ENCODE measurements at places on chromosomes 3 and 15. TPM values are rescaled to one million over a fixed set of nuclear protein-coding genes. Genes with fewer than 3 reads are reported as not detected.

WDR49 gene
- not detected for total RNA-seq

DNA sequence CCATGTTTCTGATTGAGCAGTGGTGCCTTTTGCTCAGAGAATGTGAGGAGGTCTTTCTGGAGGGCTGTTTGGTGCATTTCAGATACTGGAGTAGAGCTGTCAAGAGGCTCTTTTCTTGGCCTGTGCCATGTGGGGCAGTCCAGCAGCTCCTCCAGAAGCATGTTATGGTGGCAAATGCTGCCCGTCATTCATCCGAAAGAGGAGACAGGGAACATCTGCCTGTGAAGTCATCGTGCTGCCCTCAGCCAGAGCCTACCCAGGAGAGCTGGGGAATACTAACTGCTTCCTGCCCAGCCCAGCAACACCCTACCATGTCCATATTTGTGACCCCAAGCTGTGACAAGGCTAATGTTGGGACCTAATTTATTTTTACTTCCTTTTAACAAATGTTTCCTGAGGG, 82.2 kb upstream of the SLC6A6 start:
- no peak for DNase-seq
- H3K27me3 ChIP-seq = no peaks in the 10 kb centered on the region
- no peaks in the 10 kb centered on the region for H3K4me1 ChIP-seq

GRCh38 chr3:81908561-81908960, 147.1 kb upstream of the GBE1 start:
- no peaks in the 10 kb centered on the region for H3K36me3 ChIP-seq
- no peak for DNase-seq
- H3K4me1 ChIP-seq = no peaks in the 10 kb centered on the region
- no peak overlapping the region for H3K4me3 ChIP-seq
- no peak overlapping the region for H3K27ac ChIP-seq

- H3K36me3 ChIP-seq = no peaks in the 10 kb centered on the region
- H3K4me1 ChIP-seq = no peaks in the 10 kb centered on the region
- no peaks in the 10 kb centered on the region for H3K27me3 ChIP-seq
- H3K4me3 ChIP-seq = no peak overlapping the region
Measured at GRCh38 chr3:147305533-147306250, 100.7 kb downstream of the ZIC4 start.

MUC20 gene
- 0.54 TPM for total RNA-seq

GRCh38 chr3:105436687-105437086, 70.0 kb downstream of the ALCAM start:
- no peak for DNase-seq
- no peaks in the 10 kb centered on the region for H3K36me3 ChIP-seq
- H3K4me1 ChIP-seq = no peaks in the 10 kb centered on the region
- no peaks in the 10 kb centered on the region for H3K27me3 ChIP-seq
- H3K27ac ChIP-seq = no peak overlapping the region
- H3K4me3 ChIP-seq = no peak overlapping the region

DNA sequence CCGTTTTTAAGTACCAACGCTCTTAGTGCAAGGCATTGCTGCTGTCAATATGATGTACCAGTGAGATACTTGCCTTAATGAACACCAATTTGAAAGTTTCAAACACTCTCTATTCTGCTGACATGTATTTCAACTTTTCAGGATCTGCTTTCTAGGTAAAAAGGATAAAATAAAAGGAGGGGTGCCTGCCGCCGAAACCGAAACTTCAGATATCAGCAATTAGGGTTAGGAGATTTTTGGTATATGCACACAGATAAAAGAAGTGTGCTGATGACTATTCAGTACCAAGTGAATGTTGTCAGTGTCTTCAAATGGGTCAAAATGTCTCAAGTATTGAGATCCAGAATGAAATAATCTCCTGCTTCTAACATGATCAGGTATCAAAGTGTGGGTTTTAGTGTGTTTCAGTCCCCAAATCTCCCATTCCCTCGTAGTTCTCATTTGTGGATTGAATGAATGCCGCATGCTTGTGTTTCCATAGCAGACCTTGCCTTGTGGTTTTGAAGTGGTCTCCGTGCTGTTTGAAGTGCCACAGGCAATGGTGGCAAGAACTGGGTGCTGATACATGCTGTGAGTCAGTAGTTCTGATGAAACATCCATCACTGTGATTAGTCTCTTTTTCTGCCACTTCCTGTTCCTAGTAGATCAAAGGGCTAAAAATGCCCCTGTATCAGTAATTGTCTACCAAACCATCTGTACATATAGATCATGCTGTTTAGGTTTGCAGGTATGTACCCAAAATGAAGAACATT, 22.5 kb downstream of the CHST14 start:
- H3K4me1 ChIP-seq = peaks cover 35% of the 10 kb centered on the region
- H3K27ac ChIP-seq = peak overlapping the region; percentile 86
- H3K36me3 ChIP-seq = no peaks in the 10 kb centered on the region
- H3K4me3 ChIP-seq = peak overlapping the region; percentile 13

DNA sequence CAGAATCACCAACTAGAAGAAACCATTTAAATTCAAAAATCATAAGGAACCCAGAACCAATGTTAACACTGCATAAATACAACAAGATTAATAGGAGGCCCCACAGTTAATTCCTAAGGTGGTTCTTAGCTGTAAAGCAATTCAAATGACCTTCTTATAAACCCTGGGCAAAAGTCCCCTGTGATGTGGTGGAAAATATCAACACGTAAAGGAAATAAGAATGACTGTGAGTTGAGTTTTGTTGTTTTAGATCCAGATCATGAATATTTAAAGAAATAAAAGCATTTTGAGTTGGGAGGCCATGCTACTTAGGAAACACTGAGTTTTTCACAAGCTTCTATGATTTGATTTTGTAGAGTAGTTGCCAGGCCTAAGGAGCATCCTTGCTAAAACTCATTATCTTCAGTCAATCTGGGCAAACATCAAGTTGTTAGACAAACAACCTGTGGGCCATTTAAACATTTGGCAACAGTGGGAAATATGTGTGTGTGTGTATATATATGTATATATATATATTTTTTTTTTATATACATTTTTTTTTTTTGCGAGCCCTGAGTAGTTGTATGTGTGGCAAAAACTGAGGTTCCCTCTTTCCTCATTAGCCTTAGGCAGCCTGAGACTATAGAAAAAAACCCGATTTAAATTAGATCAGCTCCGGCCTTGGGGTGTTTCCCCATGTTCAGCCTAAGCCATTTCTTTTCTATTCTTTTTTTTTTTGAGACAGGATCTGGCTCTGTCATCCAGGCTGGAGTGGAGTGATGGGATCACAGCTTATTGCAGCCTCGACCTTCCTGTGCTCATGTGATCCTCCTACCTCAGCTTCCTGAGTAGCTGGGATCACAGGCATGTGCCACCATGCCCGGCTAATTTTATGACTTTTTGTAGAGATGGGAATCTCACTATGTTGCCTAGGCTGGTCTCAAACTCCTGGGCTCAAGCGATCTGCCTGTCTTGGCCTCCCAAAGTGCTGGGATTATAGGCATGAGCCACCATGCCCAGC, 8.0 kb upstream of the PXK start:
- H3K27me3 ChIP-seq = no peaks in the 10 kb centered on the region
- peak overlapping the region; percentile 86 for H3K27ac ChIP-seq
- H3K4me3 ChIP-seq = peak overlapping the region; percentile 29
- no peak for DNase-seq
- peaks cover 40% of the 10 kb centered on the region for H3K4me1 ChIP-seq

All from activated CD4-positive, alpha-beta T cell treated with anti-CD3 and anti-CD28 coated beads for 36 hours (primary cell).